ENCODE measurements at places on chromosomes 16 and 17. TPM values are rescaled to one million over a fixed set of nuclear protein-coding genes. Genes with fewer than 3 reads are reported as not detected.
A peak's percentile ranks its signal among the peaks of the same experiment; 100 is the strongest.

DNA sequence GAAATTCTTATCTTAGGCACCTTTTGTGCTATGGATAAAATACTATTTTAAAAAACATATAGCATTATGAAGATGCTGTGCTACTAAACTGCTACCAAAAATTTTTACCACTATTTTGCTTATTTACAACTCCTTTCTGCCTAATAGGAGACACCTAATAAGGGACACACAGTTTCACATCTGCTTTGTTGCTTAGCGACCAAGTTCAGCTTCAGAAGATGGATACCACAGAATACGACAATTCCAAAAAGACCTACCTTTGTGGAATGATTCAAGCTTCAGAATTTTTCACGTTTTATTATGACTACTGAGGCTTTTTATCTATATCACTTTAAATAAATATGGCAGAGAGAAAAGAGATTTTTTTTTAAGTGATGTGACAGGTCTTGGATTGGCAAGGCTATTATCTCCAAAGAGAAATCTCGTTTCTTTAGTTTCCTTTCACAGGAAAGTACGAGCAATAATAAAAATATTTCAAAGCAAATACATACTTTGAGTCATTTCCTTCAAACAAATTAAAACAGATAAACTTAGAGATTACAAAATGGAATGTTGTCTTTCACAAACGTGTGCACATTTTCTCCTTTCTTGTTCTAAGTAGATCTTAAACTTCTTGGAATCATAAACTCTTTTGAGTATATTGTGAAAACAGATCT lies 35.4 kb downstream of the SPAG9 start:
- no peak for DNase-seq

DNA sequence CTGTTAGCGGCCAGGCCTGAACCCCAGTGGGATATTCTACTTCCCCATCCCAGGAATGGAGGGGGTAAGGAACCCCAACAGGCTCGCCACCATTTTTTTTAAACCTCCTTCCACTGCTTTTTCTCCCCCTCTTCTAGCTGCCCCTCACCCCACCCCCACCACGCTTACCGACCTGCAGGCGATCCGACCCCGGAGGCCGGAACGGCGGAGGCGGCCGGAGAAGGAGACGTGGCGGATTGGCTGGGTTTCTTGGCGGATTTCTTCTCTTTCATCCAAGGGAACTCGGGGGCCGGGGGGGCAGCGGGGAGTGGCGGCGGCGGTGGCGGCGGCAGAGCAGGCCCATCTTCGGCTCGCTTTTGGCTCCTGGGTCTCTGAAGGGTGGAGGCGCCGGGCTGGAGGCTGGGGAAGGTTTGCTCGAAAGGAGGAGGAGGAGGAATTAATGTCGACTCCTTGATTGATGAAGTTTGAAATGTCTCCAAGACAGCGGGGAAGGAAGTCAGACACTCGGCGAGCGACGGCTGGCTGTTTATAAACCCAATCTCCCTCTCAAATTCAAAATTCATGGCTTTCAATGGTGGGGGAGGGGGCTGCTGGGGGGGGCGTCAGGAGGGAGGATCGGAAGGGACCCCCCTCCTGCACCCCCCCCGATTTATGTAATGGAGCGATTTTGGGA lies 424 bp downstream of the HOXB2 start:
- DNase-seq: peak; percentile 53

DNA sequence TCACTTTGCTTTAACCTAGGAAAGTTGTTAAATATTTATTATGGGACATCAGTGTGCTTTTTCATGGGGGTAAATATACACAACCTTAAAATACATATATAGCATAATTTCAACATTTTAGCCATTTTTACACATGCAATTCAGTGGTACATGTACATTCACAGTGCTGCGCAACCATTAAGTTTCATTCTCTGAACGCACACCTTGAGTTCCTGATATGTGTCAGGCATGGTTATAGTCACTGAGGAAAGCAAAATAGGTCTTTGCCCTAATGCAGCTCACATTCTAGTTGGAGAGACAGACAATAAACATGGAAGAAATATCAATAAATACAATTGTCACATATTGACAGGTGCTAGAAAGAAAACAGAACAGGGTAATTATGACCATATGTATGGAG lies 12.8 kb upstream of the CNEP1R1 start:
- no peak for DNase-seq

DNA sequence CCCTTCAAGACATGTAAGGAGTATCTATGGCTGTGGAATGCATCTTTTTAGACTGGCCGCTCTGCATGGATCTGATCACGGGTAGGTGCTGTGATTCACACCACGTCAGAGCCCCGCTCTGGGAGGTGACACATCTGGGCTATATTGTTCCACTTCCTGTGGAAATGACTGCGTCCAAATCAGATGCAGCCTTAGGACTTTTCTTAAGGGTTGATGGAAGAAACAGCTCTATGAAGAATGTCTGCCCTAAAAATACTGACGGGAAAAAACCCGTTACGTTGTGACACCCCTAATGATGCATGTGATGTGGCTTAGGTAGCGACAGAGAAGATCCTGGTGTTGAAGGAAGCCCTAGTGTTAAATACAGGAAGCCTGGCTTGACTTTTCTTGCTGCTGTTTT lies 12.2 kb downstream of the BANP start:
- peak; percentile 75 for DNase-seq

GRCh38 chr17:81416612-81417011 lies 21.4 kb downstream of the BAHCC1 start:
- no peak for DNase-seq

GRCh38 chr16:81478876-81479511 lies 34.4 kb downstream of the CMIP start:
- no peak for DNase-seq

DNA sequence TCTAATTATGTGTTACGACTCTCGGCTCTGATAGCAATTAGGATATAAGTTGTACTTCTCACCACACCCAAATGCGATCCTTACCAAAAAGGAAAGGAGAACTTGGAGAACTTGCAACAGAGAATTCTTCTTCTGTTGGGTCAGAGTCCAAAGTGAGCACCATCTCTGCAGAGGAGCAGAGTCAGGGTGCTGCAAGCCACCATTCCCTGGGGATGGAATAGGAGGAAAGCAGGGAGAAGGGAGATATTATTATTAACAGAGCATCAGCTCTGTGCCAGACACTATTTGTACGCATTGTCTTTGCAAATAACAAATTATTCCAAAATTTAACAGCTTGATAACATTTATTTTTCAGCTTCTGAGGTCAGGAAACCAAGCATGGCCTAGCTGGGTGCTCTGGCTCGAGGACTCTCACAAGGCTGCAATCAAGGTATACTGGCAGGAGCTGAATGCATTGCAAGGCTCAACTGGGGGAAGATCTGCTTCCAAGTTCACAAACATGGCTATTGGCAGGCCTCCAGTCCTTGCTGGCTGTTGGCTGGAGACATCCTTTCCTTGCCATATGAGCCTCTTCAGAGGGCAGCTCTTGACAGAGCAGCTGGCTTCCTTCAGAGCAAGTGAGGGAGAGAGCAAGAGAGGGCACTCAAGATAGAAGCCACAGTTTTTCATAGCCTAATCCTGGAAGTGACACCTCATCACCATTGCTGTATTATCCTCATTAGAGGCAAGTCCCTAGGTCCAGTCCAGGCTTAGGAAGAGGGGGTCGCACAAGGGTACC lies 296.2 kb upstream of the CDH5 start:
- DNase-seq: no peak

Gene PRR35
- total RNA-seq: not detected

GRCh38 chr17:40514013-40514875 lies 12.8 kb upstream of the TNS4 start:
- no peak for DNase-seq

DNA sequence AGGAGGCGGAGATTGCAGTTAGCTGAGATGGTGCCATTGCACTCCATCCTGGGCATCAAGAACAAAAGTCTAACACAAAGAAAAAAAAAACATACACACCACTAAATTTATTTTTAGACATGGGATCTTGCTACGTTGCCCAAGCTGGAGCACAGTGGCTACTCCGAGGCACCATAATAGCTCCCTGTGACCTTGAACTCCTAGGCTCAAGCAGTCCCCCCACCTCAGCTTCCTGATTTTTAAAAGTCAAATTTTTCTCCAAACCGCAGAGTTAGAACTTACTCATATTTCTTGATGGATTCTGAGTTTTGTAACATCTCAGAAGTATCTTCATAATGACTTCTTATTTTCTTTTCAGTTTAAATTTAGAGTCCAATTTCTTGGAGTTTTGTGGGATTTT lies 3.4 kb downstream of the CMTM4 start:
- no peak for DNase-seq

DNA sequence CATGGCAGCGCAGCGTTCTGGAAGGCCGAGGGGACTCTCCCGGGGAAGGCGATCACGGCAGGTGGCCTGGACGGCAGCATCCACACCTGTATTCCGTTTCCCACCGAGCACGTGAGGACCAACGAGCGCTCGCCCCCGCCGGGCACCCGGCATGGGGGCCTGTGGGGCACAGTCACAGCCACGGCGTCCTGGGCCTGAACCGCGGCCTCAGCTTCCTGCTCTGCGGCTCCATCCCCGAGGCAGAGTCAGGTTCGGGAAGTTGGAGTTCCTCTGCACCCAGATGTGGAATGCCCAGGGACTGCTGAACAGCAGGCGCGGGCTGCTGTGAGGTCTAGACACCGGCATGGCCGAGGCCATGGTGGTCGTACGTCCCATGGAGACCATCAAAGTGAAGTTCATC lies 1713.9 kb downstream of the TP53TG3F start:
- DNase-seq: no peak

DNA sequence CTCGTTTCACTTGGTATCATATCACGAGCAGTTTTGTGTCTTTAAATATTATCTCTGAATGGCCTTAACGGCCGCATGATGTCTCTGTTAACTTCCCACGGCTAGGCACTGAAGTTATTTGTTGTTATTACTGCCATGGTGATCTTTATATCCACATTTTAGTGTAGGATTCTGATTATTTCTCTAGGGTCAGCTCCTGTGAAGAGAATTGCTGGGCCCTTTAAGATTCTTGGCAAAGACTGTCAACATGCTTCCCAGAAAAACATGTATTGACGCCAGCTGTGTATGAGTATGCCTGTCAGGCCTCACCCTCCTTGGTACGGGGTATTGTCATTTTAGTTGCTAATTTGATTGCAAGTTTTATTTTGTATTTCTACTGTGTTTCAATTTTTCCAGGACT lies 263.5 kb downstream of the SNX29 start:
- DNase-seq: no peak

GRCh38 chr16:30348929-30349328 lies 6.2 kb downstream of the CD2BP2 start:
- no peak for DNase-seq

- no peak for DNase-seq
These were observed 287.5 kb downstream of the IRX3 start for GRCh38 chr16:53998966-53999522.

DNA sequence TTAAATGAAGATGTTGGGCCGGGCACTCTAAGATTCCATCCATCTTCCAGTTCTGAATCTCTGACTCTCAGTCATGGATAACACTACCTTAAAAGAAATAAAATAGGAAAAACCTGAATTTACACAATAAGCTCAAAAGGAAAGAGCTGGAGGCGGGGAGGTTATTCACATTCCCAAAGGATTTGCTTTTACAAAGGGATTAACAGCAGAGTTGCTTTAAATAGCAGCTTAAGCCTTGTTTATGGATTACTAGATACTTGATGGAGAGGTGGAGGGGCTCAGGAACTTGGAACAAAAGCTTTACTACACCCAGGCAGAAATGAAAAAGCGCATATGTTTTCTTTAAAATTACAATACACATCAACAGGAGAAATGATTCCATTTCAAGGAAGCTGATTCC lies 84.5 kb downstream of the XYLT1 start:
- no peak for DNase-seq

DNA sequence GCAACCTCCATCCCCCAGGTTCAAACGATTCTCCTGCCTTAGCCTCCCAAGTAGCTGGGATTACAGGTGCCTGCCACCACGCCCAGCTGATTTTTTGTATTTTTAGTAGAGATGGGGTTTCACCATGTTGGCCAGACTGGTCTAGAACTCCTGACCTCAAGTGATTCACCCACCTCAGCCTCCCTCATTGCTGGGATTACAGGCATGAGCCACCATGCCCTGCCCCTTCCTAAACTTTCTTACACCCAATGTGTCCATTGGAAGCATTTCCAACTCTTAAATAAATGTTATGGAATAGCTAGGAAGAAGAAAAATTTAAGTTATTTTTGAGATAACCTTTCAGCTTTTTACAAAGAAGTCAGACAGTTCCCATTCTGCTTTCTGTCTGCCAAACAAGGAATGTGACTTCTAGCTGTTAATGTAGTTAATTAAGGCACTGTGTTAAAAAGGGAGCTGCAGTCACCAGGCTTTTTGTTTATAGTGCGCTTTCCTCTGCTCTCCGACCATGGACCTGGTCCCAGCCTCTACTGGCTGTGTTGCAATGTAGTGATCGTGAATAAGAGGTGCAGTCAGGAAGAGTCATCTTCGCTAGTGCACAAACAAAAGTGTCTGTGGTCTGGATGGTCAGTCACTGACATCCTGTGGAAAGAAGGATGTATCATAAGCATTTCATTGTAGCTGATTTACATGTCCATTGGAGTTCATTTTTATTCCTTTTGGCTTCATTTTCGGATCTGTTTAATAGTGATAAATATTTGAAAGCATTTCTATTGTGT lies 39.7 kb downstream of the USP10 start:
- no peak for DNase-seq

DNA sequence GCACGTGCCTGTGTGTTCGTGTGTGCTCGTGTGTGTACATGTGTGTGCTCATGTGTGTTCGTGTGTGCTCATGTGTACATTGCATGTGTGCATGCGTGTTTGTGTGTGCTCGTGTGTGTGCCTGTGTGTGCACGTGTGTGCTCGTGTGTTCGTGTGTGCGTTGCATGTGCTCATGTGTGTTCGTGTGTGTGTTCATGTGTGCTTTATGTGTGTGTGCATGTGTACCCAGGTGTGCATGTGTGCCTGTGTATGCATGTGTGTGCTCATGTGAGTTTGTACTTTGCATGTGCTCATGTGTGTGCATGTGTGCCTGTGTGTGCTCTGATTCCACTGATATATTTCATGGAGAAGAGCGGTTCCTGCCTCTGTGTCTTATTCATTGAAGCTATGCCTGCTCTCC lies 265.5 kb downstream of the FOXL1 start:
- DNase-seq: no peak

Gene RAMP2
- total RNA-seq: not detected

DNA sequence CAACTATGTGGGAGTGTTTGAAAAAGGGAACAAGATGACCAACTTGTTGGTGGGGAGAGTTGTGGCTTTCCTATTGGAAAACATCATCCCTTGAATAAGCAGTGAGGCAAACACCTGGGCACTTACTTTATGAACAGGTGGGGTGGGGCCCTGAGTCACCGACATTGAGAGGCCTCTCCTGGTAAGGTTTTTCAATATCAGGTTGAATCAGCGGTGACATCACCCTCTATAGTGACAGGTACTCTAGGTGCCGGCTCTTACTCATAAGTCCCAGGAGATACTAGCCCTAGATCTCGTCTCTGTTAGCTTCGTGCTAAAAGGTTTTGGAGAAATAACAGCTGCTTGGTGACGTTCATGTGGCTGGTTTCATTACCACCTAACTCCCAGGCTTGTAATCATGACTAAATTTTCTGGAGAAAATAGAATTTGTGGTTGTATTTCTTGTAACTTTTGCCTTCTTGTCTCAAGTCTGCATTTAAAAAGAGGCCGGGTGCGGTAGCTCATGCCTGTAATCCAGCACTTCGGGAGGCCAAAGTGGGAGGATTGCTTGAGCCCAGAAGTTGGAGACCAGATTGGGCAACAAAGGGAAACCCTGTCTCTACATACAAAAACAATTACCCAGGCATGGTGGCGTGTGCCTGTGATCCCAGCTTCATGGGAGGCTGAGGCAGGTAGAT lies 19.3 kb downstream of the CDH1 start:
- peak; percentile 70 for DNase-seq
